ENCODE measurements at places on chromosomes 2 and 18. TPM values are rescaled to one million over a fixed set of nuclear protein-coding genes. Genes with fewer than 3 reads are reported as not detected.

DNA sequence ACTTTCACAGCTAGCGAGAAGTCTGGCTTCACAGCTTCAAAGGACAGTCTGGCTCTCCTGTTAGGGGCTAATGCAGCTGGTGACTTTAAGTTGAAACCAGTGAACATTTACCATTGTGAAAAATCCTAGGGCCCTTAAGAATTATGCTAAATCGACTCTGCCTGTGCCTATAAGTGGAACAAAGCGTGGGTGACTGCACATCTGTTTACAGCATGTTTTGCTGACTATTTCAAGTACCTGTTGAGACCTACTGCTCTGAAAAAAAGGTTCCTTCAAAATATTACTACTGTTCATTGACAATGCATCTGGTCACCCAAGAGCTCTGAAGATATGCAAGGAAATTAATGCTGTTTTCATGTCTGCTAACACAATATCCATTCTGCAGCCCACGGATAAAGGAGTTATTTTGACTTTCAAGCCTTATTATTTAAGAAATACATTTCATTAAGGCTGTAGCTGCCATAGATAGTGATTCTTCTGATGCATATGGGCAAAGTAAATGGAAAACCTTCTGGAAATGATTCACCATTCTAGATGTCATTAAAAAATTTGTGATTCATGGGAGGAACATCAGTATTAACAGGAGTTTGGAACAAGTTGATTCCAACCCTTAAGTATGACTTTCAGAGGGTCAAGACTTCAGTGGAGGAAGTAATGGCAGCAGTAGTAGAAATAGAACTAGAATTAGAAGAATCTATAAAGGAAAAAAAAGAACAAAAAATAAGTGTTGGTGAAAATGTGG is 48.9 kb downstream of the POLR1A start:
- DNase-seq: no peak

Gene GPR45
- total RNA-seq: not detected

Gene SERPINB13
- total RNA-seq: not detected

Gene UGT1A4
- not detected for total RNA-seq

DNA sequence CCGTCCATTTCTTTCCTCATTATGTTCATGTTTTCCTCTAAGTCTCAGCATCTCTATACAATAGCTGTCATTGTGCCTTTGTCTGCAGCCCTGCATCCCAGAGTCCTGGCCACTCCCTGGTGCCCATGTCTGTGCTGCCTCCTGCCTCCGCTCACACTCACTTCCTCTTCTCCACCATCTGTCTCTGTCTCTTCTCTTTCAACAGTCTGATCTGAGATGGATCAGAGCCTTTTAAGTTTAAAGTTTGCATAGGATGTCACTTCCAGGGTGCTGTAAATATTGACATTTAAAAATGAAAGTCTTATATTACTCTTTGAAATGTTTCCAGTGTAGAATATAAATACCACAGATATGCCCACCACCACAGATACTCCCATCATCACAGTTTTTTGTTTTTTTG is 42.7 kb downstream of the UBE2F start:
- no peak for DNase-seq

DNA sequence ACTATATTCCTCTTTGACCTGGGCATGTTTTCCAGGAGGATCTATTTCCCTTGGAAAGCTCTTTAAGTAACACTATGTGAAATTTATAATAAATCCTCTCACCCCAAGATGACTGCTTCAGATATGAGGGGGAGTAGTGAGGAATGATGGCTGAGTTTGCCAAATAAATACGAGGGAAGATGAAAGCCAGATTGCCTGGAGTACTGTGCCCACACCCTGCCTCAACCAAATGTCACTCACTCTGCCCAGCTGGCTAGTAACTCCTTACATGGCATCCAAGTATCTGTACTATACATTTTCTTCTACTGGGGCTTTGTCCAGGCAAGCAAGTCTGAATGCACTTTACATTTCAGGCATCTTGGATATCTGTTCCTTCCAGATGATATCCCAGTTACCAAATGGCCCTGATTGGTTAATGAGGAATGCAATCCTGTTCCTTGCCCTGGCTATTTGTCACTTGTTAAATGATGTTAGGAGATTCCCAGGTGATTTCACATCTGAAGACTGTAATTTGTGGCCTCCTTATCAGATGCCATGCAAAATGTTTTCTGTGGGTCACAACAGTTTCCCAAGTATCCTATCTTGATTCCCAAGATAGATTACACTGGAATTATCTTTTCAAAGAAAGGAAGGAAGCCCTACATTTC is 191.8 kb downstream of the IKZF2 start:
- no peak for DNase-seq

- no peak for DNase-seq
These were observed 807.8 kb upstream of the CDH2 start for GRCh38 chr18:28984731-28985130.

- DNase-seq: no peak
These were observed 33.4 kb downstream of the TTR start for GRCh38 chr18:31624892-31625640.

DNA sequence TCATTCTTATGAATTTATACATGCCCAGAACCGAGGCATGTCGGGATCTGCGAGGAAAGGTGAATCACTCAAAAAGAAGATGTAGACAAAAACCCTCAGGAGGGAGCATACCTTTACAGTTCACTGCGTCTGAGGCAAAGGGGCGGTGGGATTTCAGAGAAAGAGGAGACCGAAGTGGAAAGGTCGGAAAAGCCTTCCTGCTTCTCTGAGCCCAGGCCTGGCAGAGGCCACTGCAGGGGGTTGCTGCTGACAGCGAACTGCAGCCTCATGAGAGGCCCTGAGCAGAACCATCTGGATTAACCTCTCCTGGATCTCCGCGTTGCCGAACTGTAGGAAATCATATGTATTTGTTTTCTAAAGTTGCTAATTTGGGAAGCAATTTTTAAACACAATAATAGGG is 713.1 kb upstream of the SOX11 start:
- DNase-seq: no peak

GRCh38 chr2:28755421-28755820 is 3.8 kb downstream of the PPP1CB start:
- no peak for DNase-seq

Gene RBM43
- 4.7 TPM for total RNA-seq

DNA sequence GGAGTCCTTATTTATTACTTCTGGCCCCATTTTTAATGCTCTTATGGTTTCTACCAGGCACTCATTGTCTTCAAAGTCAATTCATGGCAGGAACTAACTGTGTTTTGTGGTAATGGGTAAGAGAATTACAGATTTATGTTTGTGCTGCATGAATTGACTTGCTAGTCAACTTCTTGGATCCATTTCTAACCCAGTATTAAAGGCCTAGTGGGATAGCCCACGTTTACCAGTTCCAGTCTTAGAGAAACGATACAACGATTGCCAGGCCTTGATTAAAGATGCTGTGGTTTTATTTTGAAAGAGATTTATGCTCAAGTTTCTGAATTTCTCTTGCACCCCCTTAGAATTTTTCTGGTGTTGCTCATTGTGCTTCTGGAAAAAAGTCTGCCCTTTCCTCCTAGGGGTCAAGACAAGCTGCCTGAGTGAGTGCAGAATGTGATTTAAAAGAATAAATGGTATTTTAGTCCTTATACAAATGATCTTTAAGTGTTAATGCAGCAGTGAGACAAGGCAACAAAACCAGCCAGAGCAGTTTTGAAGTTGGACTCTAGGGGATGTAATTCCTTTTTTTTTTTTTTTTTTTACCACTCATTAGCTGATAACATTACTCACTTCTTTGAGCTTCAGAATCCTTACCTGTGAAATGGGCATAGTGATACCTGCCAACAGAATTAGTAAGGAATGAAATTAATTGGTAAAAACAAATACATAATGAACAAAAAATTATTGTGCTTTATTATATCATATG is 101.5 kb downstream of the ARHGAP15 start:
- DNase-seq: no peak

Gene RAB27B
- 2.0 TPM for total RNA-seq

GRCh38 chr2:46367286-46367685 is 70.1 kb downstream of the EPAS1 start:
- DNase-seq: no peak

Gene PIKFYVE
- total RNA-seq: 19.0 TPM

Gene SKA1
- total RNA-seq: 38.1 TPM

Gene HOXD3
- not detected for total RNA-seq

GRCh38 chr2:67666386-67667053 is 269.4 kb downstream of the ETAA1 start:
- no peak for DNase-seq
